ENCODE measurements at places on chromosomes 7 and 10.

DNA sequence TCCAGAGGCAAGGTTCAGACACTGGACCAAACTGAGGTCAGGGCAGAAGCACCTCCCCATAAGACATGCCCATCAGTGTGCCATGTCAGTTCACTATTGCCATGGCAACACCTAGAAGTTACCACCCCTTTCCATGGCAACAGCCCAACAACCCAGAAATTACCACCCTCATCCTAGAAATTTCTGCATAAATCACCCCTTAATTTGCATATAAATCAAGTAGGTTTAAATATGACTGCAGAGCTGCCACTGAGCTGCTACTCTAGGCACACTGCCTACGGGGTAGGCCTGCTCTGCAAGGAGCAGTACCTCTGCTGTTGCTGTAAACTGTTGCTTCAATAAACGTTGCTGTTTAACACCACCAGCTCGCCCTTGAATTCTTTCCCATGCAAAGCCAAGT is 12.7 kb downstream of the STEAP2 start:
- DNase-seq, result no peak

GRCh38 chr10:266974-267425 is 131.7 kb downstream of the ZMYND11 start:
- DNase-seq, result no peak

GRCh38 chr7:112042631-112043030 is 163.6 kb downstream of the DOCK4 start:
- DNase-seq, result no peak

DNA sequence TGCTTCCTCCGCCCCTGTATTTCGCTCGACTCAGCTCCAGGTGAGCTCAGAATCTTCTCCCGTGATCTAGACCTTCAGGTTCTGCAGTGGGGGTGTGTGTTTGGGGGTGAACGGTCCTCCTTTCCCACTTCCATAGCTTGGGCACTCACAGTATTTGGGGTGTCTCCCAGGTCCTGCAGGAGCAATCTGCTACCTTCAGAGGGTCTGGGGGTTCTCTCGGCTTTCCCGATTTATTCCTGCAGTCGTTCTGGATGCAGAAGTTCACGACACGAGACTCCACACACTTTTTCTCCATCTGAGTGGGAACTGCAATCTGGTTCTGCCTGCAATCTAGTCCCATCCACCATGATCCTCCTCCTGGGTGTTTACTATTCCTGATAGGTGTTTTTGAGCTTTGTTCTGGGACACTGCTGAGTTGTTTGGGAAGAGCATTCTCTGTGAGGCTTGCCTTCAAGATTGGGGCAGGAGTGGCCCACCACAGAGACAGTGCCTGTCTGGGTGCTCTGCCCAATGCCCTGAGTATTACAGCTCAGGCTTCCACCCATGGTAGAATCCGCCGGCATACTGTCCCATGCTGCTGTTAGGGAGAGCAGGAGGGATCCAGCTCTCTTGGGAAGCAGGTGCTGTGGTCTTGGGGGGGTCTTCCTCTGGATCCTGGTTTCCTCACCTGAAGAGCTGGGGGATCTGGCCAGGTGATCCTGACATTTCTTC is 29.8 kb downstream of the JAKMIP3 start:
- DNase-seq, result no peak

- DNase-seq, result no peak
These were observed 160.6 kb downstream of the MLLT10 start for GRCh38 chr10:21694631-21695030.

GRCh38 chr7:81573932-81574331 is 195.9 kb downstream of the HGF start:
- no peak for DNase-seq

DNA sequence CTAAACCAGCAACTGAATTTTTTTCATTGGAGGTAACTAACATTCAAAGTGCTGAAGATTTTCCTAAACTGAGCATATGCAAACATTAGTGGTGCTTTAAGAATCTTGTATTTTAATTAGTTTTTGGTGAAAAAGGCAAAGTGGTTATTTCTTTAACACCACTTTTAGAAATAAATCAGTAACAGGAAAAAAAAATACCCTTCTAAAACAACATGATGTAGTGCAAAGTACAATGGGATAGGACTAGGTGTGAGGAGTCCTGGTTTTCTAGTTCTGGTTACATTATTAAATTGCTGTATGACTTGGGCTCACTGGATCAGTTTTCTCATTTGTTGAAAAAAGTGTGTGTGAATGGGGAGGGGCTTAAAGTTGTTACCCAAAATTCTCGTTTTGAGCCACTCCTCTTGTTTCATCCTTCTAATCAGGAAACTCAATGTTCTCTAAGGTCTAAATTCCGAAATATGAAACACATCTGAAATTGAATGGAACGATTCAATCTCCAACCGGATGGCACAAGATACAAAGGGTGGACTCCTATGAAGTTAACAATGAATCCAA is 1.8 kb downstream of the WASL start:
- DNase-seq, result no peak

- DNase-seq, result no peak
These were observed 412.7 kb upstream of the SORCS1 start for GRCh38 chr10:107577221-107577620.

DNA sequence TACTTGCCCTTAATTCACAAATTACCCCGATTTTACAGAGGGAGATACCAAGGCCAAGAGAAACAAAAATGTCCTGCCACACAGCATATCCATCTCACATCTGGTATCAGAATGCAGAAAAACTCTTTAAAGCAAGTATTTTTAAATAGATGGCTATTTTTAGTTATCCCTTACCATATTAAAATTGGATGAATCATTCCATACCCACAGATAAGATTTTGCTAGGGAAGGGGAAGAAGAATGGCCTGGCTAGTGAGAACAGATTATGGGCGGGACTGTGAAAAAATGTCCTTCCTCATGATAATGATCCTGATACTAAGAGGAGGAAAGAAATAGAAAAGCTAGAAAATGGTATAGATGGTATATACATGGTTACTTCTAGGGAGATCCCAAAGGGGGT is 80.6 kb upstream of the GATAD1 start:
- no peak for DNase-seq

DNA sequence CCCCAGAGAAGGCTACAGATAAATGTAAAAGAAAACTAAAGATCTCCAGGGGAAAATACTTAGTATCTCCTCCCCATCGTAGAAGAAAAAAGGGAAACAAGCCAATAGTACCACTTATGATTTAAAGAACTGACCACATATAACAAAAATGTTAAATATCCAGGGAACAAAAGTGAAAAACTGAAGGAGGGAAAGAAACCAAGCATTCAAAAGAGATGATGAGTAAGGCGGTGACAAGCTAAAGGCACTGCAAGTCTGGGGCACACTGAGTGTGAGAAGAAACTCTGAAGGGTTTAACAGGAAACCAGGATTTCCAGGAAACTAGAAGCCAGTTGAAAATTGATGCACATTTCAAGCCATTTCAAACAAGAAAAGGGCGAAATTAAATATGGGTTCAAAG is 226.3 kb downstream of the AHR start:
- no peak for DNase-seq
